A549 treated with CpdA at 1 μM for 4 hours (cell line): ENCODE measurements at places on chromosomes 12 and 14. TPM values are rescaled to one million over a fixed set of nuclear protein-coding genes. Genes with fewer than 3 reads are reported as not detected.

Gene FOXG1
- 0.09 to 0.17 TPM (median 0.10 TPM) in 5 replicates for total RNA-seq

Gene OR6C2
- not detected in 5 replicates for total RNA-seq

Gene GPN3
- 30.4 to 38.0 TPM (median 33.6 TPM) in 5 replicates for total RNA-seq

Gene GALNT6
- 2.6 to 5.0 TPM (median 3.0 TPM) in 5 replicates for total RNA-seq

Gene KLRD1
- total RNA-seq, result not detected in 5 replicates

Gene DRAM1
- total RNA-seq, result 23.8 to 29.4 TPM (median 28.9 TPM) in 5 replicates

Gene PLD4
- 0.13 to 0.39 TPM (median 0.21 TPM) in 5 replicates for total RNA-seq

Gene SERPINA9
- 0.03 TPM in 1 of 5 replicates, not detected in the others for total RNA-seq

Gene LBHD2
- 0.17 TPM in 1 of 5 replicates, not detected in the others for total RNA-seq

Gene CIT
- 11.0 to 13.4 TPM (median 13.1 TPM) in 5 replicates for total RNA-seq
